ENCODE measurements at places on chromosomes 2 and 18.

GRCh38 chr2:202084265-202084664 is 11.2 kb downstream of the KIAA2012 start:
- DNase-seq: no peak

DNA sequence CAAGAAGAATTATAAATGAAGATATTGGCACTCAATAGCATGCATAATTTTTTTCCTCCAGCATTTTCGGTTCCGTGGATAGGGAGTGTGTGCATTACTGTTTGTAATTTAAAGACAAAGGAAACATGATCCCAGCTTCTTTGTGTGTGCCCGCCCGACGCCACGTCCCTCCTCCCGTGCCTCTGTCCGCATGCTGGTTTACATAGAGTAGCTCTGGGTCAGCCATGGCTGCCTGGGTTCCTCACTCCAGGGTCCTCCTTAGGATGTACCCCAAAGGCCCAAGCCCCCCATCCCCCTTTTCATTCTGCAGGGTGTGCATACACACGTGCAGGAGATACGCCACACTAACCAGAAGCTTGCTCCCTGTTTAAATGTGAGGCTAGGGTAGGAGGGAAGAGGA is 214.7 kb downstream of the KLHL29 start:
- DNase-seq: no peak

DNA sequence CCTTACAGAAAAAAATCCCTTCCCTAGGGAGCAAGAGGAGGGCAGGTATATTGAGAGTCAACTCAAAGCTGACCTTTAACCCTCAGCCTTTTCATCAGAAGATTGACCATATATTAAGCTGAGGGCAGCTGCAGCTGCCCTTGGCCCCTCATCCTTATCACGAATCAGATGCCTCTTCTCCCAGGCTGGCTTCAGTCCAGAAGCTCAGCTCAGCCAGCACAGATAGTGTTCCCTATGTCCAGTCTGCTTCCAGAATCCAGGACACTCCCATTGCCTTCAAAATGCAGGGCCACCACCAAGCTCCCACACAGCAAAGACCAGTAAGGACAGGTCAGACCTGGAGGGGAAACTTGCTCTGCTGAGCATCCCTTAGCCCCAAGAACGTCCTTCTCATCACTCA is 146.1 kb downstream of the BCL11A start:
- no peak for DNase-seq

GRCh38 chr2:234752966-234753365 is 198.9 kb upstream of the SH3BP4 start:
- no peak for DNase-seq

DNA sequence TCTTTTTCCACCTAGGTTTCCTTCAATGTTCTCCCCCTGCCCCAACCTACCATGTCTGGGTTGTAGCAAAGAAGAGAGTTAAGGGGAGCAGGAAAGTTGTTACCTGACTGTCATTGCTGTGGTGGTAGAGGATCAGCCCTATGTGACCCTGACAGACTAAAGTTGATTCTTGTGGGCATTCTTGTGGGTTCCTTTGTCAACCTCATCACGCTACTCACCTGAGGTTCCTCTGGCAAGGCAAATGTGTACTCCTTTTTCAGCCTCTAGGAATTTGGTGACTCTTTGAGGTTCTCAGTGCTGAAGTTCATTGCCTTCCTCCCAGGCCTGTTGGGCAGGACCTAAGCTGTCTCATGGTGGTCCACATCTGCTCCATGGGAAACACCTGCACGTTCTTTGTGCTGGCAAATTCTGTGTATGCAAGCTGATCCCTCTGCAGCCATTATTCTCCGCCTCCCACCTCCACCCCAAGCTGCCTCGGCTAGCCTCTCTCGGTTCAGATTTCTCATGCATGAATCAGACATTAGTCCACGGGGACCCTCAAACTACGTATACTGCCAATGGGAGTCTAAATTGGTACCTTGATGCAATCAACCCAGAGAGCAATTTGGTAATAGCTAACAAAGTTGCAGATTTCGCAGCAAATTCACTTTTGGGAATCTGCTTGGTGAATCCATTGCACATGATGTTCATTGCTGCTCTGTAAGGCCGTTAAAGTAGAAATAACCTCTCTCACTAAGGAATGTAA is 1.5 kb upstream of the GMCL1 start:
- no peak for DNase-seq

DNA sequence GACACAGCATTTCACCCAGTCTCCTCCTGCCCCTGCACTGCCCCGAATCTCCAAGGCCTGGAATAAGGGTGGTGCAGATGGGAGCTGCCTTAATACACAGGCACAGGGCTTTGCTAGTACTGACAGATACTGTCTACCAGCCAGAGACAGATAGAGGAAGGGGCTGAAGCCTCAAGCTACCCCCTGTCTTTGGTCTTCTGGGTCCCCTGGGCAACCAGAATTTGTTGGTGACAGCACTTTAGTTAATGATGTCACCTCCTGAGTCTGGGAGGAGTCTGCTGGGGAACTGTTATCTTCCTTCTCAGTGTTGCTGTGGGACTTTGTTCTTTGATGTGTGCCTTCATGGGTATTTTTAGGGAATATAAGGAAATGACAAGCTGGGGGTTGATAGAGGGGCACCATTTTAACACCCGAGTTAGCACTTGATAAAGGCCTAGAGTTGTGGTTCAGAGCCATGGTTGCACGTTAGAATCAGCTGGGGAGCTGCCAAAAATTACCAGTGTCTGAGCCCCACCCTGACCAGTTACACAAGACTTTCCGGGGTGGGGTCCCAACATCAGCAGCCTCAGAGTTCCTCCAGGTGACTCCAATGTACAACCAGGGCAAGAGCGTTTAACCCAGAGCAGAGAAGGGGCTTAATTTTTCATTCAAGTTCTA is 136.8 kb downstream of the SMAD7 start:
- no peak for DNase-seq

- DNase-seq: no peak
These were observed 163.9 kb downstream of the LDLRAD4 start for GRCh38 chr18:13382366-13382953.

DNA sequence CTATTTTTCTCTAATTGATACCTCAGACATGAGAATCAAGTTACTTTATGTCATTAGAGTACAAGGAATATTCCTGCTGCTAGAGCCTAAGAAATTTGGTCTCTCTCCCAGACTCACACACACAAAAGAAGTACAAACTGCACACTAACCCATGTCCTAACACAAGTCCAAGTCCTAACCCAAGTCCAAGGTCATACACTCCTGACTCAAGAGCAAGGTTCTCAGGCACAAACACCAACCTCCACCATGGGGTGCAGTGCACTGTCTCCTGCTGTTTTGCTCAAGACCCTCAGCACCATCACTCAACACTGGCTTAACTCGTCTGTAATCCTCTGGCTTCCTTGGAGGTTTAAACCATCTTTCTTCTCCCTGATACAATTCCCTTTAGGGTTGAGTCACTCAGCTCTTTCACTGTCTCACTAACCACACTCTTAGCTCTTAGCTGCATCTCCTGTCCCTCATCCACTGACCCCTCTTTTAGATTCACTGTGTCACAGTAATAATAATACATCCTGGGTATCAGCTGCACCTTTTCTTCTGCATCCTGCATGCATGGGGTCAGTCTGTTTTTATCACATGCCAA is 129.8 kb downstream of the BCL2L11 start:
- no peak for DNase-seq

DNA sequence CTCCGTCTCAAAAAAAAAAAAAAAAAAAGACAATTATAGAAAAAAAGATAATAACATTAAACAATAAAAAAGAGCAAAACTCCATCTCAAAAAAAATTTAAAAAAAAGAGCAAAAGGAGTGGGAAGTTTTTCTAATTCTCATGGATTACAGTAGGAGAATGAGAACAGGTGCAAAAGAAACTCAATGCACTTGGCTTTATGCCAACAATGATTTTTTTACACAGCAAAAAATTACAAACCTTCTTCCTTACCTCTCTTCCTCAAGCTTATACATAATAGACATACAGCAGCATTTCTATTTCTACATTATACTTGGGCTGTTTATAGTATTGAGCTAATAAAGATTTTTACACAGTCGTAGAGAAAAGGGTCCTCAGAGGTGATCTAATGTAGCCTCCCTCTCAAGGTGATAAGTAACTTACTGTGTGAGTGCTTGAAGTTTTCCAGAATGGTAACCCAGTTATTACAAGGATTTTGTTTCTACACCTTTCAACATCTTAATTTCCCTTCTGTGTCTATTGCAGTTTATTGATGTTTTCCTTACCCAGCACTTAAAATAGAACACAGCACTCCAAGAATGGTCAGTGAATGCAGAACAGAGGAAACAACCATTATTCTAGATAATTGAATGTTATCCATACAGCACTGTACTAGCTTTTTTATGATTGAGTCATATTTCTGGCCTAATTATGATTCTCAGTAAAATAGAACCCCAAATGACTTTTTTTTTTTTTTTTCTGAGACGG is 34.9 kb upstream of the RNF138 start:
- no peak for DNase-seq

GRCh38 chr2:111045771-111046444 is 74.8 kb upstream of the BCL2L11 start:
- DNase-seq: no peak

- no peak for DNase-seq
These were observed 19.6 kb downstream of the EHBP1 start for GRCh38 chr2:62724886-62725711.

GRCh38 chr2:155145758-155146229 is 447.3 kb downstream of the KCNJ3 start:
- DNase-seq: no peak

GRCh38 chr2:2743164-2743571 is 412.1 kb upstream of the MYT1L start:
- DNase-seq: no peak

DNA sequence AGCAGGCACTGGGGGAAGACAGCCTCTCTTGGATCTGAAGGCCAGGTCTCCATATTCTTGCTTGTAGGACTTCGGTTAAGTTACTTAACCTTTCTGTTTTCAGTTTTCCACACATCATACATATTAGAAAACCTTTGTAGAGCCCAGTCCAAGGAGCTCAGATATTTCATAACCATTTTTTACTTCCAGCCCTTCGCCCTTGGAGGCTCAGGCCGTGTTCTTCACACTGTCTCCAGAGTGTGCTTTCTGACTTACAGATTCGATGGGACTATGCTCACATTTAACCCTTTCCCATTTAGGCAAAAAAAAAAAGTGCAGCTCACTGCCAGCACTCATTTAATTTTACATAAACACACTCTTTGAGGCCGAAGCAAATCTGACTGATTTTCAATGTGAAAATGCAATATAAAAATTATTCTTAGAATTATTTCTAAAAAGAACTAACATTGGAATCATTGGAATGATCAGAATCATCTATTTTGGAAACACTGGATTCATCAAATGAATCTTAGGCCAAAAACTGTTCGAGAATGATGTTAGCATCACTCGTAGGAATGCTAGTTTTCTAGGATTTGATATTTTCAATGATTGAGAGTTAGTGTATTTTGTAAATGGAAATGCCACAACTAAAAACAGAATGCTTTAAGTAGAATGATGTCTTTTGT is 55.0 kb downstream of the MTHFD2 start:
- DNase-seq: no peak

- DNase-seq: no peak
These were observed 1.3 kb downstream of the CALCRL start for GRCh38 chr2:187446711-187447110.

DNA sequence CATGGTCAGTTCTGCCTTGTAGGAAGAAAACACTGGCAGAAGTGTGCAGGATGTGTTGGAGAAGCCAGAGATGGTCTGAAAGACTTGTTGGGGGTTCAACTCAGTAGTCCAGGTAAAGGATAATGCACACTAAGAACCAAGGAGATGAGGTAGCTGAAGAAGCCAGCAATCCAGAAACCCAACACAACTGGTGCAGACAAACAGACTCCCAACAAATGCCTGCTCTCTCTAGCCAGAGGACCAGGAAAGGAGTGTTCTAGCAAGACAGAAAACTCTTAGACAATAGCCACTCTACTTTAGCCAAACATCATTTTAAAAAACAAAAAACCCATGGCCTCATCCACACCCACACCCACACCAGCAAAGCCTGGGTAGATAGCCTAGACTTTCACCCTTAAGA is 33.9 kb downstream of the EVA1A start:
- no peak for DNase-seq

DNA sequence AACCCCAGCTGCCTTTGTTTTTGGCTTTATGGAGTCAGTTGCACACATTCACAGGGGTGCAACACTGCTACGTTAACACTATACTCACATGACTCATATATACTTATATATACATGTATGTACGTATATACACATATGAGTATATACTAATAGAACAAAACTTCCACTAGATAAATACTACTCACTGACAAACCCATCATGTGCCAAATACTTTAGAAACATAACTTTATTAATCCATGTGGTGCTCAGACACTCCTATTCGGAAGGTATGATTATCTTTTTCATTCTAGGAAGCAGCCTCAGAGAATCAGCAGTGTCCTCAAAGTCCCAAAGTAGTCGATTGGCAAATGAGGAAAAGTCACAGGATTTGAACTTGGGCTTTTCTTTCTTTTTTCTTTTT is 7.9 kb downstream of the PMAIP1 start:
- no peak for DNase-seq

- no peak for DNase-seq
These were observed 43.6 kb downstream of the VPS54 start for GRCh38 chr2:63975437-63976124.

DNA sequence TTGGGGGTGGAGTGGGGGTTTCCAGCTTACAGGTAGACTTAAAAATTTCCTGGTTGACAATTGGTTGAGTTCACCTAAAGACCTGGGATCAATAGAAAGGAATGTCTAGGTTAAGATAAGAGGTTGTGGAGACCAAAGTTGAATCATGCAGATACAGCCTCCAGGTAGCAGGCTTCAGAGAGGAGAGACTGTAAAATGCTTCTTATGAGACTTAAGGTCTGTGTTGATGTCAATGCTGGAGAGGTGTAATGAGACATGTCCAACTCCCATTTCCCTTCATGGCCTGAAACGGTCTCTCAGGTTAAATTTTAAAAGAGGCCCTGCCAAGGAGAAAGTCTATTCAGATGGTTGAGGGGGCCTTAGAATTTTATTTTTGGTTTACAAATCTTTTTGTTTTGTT is 38.5 kb upstream of the RND3 start:
- DNase-seq: no peak

Measured in activated T-cell treated with anti-CD3 and anti-CD28 coated beads for 24 hours (primary cell).